ENCODE measurements at places on chromosomes 11 and 22. TPM values are rescaled to one million over a fixed set of nuclear protein-coding genes. Genes with fewer than 3 reads are reported as not detected.

PHOX2A gene
- 0.73 TPM for total RNA-seq

ZP1 gene
- not detected for total RNA-seq

DNA sequence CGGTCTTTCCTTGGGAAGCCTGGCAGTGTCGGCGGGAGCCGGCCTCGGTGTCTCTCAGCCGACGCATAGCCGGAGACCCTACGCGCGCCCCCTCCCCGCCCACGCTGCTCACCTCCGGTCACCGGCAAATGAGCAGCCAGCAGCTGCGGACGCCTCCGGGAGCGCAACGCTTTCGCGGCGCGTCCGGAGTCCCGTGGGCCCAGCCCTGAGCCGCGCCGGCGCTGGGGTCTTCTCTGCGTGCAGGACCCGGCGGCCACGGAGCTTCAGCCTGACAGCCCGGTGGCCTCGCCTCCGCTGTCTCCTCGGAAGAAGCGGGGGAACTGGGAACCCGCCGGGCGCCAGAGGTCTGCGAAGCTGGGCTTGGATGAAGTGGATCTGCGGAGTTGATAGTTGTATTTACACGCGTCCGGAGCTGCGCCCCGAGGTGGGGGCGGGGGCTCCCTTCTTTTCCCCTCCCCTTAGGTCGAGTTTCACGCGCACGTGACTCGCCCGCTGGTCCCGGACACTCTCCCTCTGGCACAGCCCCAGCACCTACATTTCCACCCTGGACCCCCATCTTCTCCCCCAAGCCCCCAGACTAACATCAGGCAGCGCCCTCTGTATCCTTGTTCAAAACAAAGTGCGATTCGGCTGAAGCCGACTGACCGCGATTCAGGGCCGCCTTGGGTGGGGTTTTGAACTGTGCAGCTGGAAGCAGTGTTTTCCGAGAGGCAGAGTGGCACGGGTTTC lies at the start of gene SLC43A1:
TSS of gene SLC43A1 (minus strand) at position 371 of the 729 bp plus-strand sequence. CDS start 1,591 bp downstream, outside the sequence.
- ATAC-seq, result peak; percentile 61

- no peak for ATAC-seq
These were observed 1.7 kb downstream of the CTSD start for GRCh38 chr11:1761857-1762536.

GRCh38 chr22:44730022-44730393 lies 22.4 kb upstream of the ARHGAP8 start:
- peak; percentile 22 for ATAC-seq

GRCh38 chr11:10493041-10493663 lies 38.1 kb downstream of the AMPD3 start:
- ATAC-seq, result no peak

DNA sequence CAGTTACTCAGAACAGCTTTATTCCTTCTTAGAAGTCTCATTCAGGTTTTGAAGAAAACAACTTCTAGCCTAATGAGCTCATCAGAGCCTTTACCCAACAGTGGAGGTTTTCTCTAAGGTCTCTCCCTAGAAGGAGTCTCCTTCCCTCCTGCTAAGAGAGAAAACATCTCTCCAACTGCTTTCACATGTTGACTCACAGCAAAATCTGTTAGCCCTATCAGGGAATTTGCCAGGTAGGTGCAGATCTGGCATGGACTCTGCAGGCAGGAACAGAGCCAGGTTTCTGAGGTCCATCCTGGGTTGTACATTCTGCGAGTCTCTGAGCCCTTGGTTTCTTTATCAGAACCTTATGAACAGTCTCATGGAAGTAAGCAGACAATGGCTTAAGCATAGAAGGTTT lies 214.4 kb downstream of the HIPK3 start:
- no peak for ATAC-seq
